ENCODE measurements at places on chromosomes 11 and 22. TPM values are rescaled to one million over a fixed set of nuclear protein-coding genes. Genes with fewer than 3 reads are reported as not detected.

Gene SYTL2
- 39.8 TPM for total RNA-seq

Gene MRGPRX4
- not detected for total RNA-seq

Gene NXPE4
- total RNA-seq = not detected

Gene CD248
- 52.6 TPM for total RNA-seq

Gene MPEG1
- not detected for total RNA-seq

Gene PTGDR2
- total RNA-seq = 0.26 TPM

Gene DYNC2H1
- total RNA-seq = 50.8 TPM

Gene CCDC73
- total RNA-seq = under 0.01 TPM

Gene TRIM66
- 13.7 TPM for total RNA-seq

Gene AP2A2
- total RNA-seq = 19.8 TPM

Gene SLCO2B1
- under 0.01 TPM for total RNA-seq

Gene OR52A1
- total RNA-seq = not detected

Gene APOL5
- not detected for total RNA-seq

Data from fibroblast of lung (primary cell).